ENCODE measurements at places on chromosomes 11 and 22. TPM values are rescaled to one million over a fixed set of nuclear protein-coding genes. Genes with fewer than 3 reads are reported as not detected.
A peak's percentile ranks its signal among the peaks of the same experiment; 100 is the strongest.

DNA sequence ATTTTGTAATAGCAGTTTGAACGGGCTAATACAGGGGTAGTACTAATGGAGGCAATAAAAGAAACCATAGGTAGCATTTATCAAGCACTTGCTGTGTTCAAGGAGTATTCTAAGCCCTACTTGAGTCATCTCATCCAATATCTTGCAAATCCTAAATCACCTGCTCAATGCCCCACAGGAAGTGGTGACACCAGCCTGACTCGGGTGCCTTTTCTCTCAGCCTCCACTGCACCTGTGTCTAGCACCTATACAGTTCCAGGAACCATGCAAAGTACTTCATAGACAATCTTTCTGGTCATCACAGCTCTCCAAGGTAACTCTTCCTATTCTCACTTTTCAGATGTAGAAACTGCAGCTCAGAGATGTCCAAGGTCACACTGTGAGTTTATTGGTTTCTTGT is 98.0 kb downstream of the PRR5L start:
- no peak for DNase-seq

GRCh38 chr11:63802637-63803414 is 10.4 kb upstream of the SPINDOC start:
- DNase-seq, result peak; percentile 68

GRCh38 chr22:35479359-35479758 is 61.3 kb upstream of the RASD2 start:
- no peak for DNase-seq

DNA sequence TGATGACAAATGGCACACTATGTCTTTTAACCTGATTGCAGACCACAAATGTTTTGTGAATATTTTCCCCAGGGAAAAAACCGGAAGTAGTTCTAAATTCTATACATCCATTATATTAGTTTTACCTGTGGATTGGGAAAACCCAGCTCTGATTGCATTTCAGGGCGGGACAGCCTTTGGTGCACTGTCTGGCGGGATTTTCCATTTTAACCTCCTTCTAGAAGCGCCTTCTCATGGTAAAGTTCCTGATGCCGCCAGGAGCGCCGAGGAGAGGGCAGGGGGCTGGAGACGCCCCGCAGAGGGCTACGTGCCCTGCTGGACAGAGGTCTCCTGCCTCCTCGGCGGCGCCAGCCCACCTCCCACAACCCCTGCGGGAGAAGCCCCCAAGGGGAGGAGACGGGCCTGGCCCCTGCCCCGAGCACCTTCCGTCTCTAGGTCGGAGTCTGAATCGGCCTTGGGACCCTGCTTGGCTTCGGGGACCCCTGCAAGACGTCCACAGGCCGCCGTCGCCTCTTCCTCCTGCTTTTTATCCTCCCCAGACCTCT is 1.2 kb upstream of the P2RX6 start:
- DNase-seq, result peak; percentile 48

GRCh38 chr22:30582788-30583545 is 8.5 kb upstream of the GAL3ST1 start:
- no peak for DNase-seq

- no peak for DNase-seq
Measured at GRCh38 chr11:116420030-116420429, 352.8 kb downstream of the BUD13 start.

DNA sequence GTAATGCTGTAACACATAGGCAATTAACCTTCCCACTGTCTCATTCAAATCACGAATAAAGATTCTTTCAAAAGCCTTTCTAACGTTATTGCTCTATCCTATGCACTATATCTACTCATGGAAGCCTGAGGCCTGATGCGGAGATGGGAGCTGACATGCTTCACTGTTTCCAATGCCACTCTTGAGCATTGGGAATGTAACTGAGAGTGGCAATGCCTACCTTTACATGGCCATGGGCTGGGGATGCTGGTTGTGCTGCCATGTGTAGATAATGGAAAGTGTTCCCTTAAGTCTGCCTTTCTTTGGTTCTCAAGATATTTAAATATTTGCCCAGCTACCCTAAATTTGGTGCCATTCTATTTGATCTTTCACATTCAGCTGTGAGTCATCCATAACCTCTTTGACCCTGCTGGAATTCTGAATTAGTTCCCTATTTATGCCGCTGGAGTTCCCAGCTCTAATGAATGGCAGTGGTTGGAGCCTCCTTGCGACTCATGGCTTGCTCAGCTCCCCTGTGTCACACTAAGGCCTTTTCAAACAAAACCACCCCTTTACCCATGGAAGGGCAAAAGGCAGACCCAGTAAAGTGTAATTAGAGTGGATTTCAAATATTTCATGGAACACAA is 21.4 kb upstream of the DKK3 start:
- no peak for DNase-seq

GRCh38 chr22:23398701-23399366 is 181.3 kb downstream of the IGLL1 start:
- no peak for DNase-seq

DNA sequence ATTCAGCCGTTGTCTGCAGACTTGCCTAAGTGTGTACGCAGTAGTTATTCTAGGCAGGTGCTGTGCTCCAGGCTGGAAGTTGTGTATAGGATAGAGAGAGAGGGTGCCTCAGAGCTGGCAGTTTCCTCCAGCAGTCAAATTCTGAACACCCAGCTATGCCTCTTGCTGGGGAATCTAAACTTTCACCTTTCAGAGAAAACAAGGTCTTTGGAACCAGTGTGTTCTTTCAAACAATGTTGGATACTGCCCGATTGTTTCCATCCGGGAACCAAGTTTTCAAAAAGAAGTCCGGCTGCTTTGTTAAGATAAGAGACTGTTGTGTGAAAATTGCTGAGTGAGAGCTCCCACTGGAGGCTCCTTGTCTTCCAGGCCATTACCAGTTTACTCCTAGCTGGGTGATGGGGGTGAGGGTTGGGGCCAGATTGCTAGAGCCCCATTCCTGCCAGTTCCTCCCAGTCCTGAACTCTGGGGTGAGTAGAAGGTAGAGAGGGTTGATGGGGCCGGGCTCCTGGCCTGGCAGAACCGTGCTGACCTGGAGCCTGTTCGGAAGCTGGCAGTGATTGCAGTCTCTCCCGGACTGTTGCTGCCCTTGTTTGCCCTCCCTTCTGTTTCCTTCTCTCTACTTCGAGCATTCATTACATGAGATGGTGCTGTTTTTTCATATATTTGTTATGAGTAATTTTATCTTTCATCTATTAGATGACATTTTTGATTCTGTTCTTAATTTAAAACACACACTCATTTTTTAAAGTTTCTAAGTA is 150.2 kb downstream of the TEAD1 start:
- no peak for DNase-seq

DNA sequence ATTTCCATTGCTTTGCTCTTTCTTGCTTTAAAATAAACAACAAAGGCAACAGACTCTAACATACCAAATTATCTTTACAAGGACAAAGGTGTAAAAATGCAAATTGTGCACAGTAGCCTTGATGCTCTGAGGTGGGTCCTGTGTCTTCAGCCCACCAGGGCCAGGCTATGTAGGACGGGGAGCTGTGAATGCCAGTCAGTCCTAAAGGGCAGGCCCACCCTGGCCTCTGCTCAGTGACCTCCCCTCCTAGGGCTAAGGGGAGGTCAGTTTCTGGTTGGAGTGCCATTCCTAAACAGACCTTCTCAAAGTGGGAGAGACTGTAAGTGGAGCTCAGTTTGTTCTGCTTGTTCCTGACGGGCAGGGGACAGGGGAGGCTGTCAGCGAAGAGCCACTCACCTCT is 78.0 kb upstream of the SUSD2 start:
- no peak for DNase-seq

- DNase-seq, result no peak
Measured at GRCh38 chr11:12682288-12682687, 8.1 kb downstream of the TEAD1 start.

DNA sequence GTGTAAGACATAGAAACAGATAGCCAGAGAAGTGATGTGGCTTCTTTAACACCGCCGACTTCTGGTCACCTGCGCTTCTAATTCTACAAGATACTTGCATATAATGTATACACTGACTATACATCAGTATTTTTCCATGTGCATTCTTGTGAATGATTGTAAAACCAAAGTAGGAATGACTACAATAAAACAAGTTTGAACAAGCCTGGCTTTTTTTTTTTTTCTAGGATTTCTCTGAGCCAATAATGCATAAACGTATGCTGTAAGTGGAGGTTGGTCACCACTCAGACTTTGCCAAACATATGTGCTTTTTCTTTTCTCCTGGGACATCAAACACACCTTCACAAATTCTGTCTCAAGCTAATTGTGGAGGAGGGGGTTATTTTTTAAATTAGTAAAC is 237.8 kb upstream of the KIRREL3 start:
- DNase-seq, result no peak

DNA sequence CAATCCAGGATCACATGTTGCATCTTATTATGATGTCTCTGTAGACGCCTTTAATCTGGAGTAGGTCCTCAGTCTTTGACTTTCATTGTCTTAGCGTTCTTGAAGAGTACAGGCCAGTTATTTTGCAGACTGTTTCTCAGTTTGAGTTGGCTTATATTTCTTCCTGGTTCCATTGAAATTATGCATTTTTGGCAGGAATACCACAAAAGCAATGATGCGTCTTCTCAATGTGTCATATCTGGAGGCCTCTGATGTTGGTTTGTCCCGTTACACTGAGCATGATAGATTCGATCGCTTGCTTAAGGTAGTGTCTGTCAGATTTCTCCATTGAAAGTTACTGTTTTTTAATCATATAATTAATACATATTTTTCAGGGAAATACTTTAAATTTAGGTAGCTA is 30.6 kb downstream of the TECTA start:
- DNase-seq, result no peak

DNA sequence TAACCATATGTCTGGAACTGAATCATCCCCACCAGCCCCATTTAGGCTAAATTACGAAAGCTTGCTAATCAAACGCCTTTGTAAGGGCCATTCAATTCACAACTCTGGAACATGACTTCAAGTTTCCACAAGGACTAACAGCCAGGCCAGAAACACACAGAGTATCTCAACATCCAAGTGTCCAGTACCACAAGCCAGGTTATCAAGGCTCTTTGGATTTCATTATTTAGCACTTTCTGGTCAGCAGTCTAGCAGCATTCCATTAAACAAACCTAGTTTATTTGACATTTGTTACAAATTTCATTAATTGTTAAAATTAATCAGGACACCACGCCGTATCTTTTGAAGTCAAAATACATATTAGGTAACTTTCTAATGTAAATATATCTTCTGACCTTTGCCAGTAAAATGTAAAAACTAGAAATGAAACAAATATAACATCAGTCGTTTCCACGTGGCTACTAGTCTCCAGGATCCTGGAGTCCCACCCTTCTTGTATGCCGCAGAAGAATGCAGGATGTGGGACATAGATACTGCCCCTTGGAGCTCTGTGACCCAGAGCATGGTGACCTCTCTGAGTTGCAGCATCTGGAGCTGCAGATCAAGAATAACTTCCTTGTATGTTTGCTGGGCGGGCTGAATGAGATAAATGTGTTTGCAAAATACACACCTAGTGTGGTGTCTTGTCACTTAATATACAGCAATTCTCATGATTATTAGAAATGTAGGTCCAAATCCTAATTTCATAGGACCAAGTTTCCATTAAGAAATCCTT is 64.7 kb downstream of the MPPED2 start:
- no peak for DNase-seq

DNA sequence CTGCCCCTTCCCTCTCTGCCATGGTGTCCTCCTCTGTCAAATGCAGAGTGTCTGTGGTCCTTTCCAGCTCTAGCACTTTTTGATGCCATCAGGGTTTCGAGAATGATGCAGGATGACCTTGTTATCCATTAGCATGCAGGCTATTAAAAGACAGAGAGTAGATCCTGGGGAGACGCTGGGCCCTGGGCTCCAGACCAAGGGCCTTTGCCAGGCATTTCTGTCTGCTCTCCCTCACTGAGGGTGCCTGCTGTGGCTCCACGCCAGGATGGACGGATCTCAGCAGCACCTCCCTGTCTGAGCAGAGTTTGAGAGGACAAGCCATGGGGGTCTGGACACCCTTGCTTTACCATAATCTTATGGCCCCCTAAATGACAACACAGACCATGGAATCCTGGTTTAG is 110.8 kb upstream of the CD82 start:
- no peak for DNase-seq

GRCh38 chr11:62603776-62604299 is 2.2 kb upstream of the MTA2 start:
- no peak for DNase-seq

- DNase-seq, result peak; percentile 68
Measured at GRCh38 chr11:31764766-31765165, 46.4 kb downstream of the PAX6 start.

- no peak for DNase-seq
Measured at GRCh38 chr11:124465368-124465767, 19.9 kb upstream of the OR8B8 start.

DNA sequence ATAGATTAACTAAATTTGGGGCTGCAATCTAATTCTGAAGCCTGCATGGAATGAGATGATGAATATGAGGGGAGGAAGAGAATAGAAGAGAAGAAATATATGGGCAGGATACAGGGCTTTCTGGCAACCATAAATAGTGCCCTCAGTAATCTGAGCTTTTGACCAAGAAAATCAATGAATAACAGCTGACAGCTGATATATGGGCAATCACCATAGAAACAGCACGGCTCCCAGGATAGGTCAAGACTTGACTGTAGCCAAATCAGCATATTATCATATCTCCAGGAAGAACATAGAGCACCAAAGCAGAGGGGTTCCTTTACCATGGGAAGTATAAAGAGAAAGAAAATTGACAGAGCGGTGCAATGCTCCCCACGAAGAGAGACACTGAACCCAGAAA is 643.8 kb upstream of the TENM4 start:
- no peak for DNase-seq

DNA sequence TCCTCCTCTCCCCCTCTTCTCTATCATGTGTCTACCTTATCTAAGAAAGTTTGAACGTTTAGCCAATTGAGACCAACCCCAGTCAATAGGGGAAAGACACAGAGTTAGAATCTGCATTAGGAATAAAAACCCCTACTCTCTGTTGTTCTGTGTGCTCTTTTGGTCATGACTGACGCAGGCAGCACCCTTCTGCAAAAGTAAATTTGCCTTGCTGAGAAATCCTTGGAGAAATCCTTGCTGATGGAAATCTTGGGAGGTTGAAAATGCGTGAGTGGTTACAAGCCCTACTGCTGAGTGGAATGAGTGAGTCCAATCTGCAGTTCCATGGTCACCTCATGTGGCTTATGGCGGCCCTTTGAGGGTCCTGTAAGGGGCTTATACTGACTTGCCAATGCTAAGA is 145.2 kb downstream of the AASDHPPT start:
- no peak for DNase-seq

TMEM86A gene
- total RNA-seq, result 0.34 TPM

TRIM29 gene
- total RNA-seq, result not detected

OR4X1 gene
- not detected for total RNA-seq

KBTBD4 gene
- 32.7 TPM for total RNA-seq

OLFML1 gene
- 54.5 TPM for total RNA-seq

SLCO2B1 gene
- total RNA-seq, result not detected

Data from G401 (cell line).